Tracheal epithelial cell (primary cell): ENCODE measurements at places on chromosomes 11 and 22. TPM values are rescaled to one million over a fixed set of nuclear protein-coding genes. Genes with fewer than 3 reads are reported as not detected.

Gene MYO7A
- under 0.01 and 0.24 TPM in 2 replicates for total RNA-seq

Gene MYOD1
- total RNA-seq: not detected in 2 replicates

Gene MMP1
- 29.4 and 97.4 TPM in 2 replicates for total RNA-seq

Gene OR10A2
- under 0.01 TPM in 1 of 2 replicates, not detected in the other for total RNA-seq

Gene ARFGAP3
- total RNA-seq: 74.5 and 81.8 TPM in 2 replicates

Gene CDC42BPG
- total RNA-seq: 12.0 and 17.1 TPM in 2 replicates

Gene CD248
- total RNA-seq: 0.24 TPM in 1 of 2 replicates, not detected in the other

Gene POTEH
- total RNA-seq: not detected in 2 replicates

Gene KCNJ1
- total RNA-seq: 0.43 TPM in 1 of 2 replicates, not detected in the other

Gene SHANK2
- 9.6 TPM in 2 replicates for total RNA-seq

Gene RIMBP3B
- total RNA-seq: not detected in 2 replicates

Gene PHETA2
- total RNA-seq: 5.1 and 6.7 TPM in 2 replicates

Gene KRTAP5-2
- not detected in 2 replicates for total RNA-seq

Gene MYRF
- total RNA-seq: under 0.01 and 0.72 TPM in 2 replicates

Gene XPNPEP3
- 4.6 and 8.1 TPM in 2 replicates for total RNA-seq

Gene SMC1B
- not detected in 2 replicates for total RNA-seq

Gene WNT7B
- 10.1 and 18.5 TPM in 2 replicates for total RNA-seq

Gene NPAS4
- total RNA-seq: not detected in 2 replicates

Gene TBC1D22A
- total RNA-seq: 14.0 and 14.3 TPM in 2 replicates

Gene WBP2NL
- total RNA-seq: under 0.01 TPM in 1 of 2 replicates, not detected in the other

Gene FLRT1
- total RNA-seq: not detected in 2 replicates

Gene TSPAN32
- not detected in 2 replicates for total RNA-seq

Gene HTATIP2
- total RNA-seq: 70.8 and 72.9 TPM in 2 replicates

Gene MRGPRE
- 0.72 TPM in 1 of 2 replicates, not detected in the other for total RNA-seq

Gene LYVE1
- 0.24 TPM in 1 of 2 replicates, not detected in the other for total RNA-seq

Gene KRTAP5-9
- not detected in 2 replicates for total RNA-seq

Gene BRMS1
- total RNA-seq: 69.1 and 82.4 TPM in 2 replicates

Gene TSSK2
- not detected in 2 replicates for total RNA-seq

Gene ISX
- total RNA-seq: not detected in 2 replicates

Gene SAA2
- total RNA-seq: 2.1 and 54.2 TPM in 2 replicates

Gene OR6T1
- not detected in 2 replicates for total RNA-seq
